Stimulated activated CD4-positive, alpha-beta T cell treated with anti-CD3 and anti-CD28 coated beads, Interleukin-1b, Interleukin-23, amount 100 ng/mL, for 1 hour (primary cell): ENCODE measurements at places on chromosomes 16 and 17.
A peak's percentile ranks its signal among the peaks of the same experiment; 100 is the strongest.

- no peak for DNase-seq
Observed at GRCh38 chr17:64767269-64767997, 105.3 kb upstream of the SMURF2 start.

GRCh38 chr17:75511610-75512575, 3.4 kb downstream of the CASKIN2 start:
- no peak for DNase-seq

DNA sequence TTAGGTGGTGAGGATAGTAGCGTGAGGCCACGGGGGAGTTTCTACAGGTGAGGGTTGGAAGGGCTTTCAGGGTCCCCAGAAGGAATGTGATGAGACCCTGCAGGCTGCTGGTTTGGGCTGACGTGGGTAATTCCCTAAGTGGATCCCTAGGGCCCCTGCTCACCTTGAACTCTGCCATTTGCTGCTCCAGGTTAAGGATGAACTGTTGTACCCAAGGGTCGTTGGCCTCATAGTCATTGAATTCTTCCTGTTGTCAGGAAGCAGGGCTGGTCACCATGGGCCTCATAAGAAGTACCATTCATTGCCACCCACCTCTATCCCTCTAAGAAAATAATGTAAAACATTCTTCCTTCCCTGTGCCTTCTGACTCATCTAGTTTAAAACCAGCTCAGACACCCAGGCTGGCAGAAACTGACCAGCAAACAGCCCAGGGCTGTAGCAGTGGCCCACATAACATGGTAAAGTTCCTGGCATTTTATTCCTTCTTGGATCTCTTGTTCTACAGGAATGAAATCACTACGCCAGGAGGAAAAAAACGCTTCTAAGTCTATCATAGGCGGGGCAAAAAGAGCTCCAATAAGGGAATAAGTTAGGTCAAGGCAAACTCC, 27.6 kb downstream of the FCSK start:
- DNase-seq, result no peak

GRCh38 chr17:30323895-30324319, 9.9 kb downstream of the TMIGD1 start:
- DNase-seq, result no peak

GRCh38 chr16:31423241-31423640, 4.9 kb downstream of the COX6A2 start:
- DNase-seq, result no peak

DNA sequence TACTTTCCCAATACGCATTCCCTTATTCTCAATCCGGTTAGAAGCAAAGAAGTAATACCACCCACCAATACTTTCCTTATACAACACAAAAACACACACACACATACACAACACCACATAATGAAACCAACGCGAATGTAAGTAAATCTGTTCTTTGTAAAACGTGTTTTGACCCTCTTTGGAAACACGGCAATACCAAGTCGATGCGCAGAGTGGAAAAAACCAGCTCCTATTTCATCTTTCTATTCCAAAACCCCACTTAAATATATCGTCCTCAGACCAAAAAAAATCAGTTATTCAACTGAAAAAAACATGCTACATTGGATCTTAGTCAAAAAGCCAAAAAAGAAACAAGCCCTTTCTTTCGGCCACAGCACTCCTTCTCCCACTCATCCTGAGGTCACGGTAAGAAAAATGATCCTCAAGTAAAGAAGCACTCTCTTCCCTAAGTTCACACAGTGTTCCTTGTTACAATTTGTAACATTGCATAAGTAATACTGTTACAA, 31.0 kb upstream of the ARL4D start:
- DNase-seq, result no peak

DNA sequence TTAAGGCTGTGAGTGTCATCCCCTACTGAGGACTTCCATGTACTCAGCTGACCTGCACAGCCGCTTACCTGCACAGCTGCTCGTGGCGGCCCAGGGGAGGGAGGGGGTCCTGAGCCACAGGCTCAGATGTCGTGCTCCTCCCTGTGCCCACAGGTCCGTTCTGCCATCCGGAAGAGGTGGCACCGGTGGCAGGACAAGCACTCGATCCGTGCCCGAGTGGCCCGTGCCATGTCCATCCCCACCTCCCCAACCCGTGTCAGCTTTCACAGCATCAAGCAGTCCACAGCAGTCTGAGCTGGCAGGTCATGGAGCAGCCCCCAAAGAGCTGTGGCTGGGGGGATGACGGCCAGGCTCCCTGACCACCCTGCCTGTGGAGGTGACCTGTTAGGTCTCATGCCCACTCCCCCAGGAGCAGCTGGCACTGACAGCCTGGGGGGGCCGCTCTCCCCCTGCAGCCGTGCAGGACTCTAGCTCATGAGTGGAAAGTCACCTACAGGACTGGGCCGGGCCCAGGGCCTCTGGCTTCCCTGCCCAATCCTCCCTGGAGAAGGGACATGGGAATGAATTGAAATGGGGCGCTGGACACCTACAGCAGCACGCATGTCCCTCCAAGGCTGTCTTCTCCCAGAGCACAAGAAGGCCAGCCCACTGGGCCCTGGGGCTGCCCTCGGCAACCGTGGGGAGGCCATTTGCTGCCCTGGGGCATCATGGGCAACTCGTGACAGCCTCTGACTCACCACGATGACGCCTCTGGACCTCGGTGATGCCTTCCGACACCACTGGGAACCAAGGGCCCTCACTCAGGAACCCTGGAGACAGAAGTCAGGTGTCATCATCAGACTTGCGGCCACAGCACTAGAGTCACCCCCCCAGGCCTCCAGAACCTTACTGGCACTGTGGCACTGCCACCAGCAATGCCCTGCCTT, 9.9 kb upstream of the SPPL2C start:
- DNase-seq, result no peak

DNA sequence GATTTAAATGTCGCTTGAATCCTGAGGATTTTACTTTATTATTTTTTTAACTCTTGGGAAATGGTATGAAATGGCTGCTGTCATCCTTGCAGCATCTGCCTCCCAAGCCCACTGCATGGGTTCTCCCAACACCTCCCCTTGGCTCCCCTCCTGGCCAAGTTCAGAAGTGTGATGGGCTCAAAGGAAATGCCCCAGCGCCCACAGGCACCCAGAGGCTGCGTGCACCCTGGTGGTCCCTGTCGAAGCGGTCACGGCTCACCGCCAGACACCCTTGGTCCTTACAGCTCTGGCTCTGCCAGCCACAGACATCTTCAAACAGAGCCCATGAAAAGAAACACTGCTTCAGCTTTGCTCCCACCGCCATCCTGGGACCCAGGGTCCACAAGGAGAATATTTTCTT, 334.7 kb downstream of the SOX9 start:
- DNase-seq, result no peak

GRCh38 chr17:62321451-62321850, 58.9 kb upstream of the EFCAB3 start:
- no peak for DNase-seq

GRCh38 chr16:50547340-50548124, 664 bp upstream of the NKD1 start:
- DNase-seq, result peak; percentile 72

DNA sequence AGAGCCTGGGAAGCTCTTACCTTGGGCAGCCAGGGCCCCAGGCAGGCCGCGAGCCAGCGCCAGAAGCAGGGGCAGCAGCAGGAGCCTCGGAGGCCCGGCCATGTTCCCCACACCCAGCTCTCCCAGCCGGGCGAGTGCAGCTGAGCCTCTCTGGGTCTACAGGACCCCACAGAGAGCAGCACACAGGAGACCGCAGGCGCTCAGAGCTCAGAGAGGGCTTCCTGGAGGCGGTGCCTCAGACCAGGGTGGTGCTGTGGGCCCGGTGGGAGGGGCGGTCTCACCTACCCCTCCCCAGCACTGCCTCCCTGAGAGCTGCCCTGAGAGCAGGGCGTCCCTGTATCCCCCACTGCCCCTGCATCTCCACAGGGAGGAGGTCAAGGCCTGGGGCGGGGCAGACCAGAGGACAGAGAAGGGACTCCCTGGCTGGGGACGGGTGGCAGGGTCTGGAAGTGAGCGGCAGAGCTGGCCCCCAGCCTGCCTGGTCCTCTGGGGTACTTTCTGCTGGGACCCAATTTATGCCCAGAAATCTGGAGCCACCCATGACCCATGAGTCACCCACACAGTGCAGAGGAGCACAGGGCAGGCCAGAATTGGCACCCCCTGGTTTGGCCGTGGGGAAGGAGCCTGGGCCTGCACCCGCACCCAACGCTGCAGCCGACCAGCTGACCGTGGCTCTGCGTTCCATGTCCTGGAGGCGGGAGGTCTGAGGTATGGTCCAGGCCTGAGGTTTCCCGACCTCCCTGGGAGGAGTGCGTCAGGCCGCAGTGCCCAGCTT, at the start of gene CD7:
TSS of gene CD7 (minus strand) at position 215 of the 775 bp plus-strand sequence. CDS start at position 102, 113 bp downstream.
- DNase-seq, result no peak

GRCh38 chr16:82421851-82422250, 204.9 kb upstream of the CDH13 start:
- no peak for DNase-seq

GRCh38 chr17:45852535-45853297, 8.0 kb downstream of the SPPL2C start:
- DNase-seq, result peak; percentile 41

DNA sequence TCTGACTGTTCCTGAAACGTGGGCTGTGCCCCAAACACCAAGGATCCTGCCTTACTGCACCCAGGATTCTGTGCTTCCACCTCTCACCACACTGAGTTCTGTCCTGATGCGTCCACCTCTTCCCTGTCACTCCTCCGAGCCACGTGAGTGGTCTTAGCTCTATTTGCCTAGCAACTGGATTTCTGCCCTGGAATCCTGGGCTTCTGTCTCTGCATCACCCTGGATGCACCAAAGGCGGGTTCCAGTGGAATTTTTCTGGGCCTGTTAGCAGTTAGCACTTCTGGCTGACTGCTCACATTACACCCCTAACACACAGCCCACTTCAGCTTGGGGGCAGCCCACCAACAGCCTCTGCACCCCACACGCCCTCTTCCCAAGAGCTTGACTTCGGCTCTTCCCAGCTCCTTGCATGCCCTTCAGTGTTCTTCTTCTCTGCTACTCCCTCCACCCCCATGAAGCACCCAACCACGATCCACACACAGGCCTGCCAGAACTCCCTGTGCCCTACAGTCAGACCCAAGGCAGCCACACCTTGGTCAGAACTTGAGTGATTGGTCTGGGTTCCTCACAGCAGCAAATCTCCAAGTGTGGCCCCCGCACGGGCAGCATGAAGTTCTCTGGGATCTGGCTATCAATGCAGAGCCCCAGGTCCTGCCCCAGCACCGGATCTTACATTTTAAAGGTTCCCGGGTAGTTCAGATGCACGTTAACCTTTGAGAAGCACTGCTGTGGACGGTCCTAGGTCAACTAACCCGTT, 129.8 kb upstream of the RCVRN start:
- DNase-seq, result no peak

DNA sequence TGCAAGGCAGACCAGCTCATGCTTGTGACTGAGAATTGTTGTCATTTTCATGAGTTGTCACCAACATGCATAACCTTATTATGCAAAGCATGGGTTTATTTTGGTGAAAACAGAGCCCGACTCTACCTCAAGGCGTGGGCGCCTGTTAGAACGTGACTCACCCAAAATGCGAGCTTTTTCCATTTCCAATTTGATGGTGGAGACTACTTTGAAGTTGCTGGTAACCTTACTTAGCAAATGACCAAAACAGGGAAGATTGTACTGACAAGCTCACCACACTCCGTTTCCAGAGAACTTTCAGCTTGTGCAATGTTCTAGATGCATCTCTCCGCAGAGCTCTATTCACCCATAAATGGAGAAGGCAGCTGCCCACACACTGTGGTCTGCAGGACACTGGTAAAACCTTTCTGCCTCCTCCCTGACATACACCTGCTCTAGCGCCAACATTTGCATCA, 284.5 kb downstream of the MAF start:
- DNase-seq, result no peak

- no peak for DNase-seq
Observed at GRCh38 chr16:69064764-69065313, 40.6 kb upstream of the HAS3 start.

DNA sequence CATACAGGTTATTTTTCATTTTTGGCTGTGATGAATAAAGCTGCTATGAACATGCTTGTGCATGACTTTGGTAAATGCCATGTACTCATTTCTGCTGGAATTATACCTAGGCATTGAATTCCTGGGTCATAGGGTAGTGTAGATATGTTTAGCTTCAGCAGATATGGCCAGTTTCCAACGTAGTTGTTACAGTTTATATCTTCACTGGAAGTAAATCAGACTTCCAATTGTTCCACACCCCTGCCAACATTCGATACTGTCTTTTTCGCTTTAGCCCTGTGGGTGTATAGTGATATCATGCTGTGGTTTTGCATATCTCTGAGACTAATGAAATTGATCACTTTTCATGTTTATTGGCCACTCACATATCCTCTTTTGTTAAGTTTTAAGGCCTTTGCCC, 50.4 kb downstream of the ARHGAP27 start:
- DNase-seq, result no peak

DNA sequence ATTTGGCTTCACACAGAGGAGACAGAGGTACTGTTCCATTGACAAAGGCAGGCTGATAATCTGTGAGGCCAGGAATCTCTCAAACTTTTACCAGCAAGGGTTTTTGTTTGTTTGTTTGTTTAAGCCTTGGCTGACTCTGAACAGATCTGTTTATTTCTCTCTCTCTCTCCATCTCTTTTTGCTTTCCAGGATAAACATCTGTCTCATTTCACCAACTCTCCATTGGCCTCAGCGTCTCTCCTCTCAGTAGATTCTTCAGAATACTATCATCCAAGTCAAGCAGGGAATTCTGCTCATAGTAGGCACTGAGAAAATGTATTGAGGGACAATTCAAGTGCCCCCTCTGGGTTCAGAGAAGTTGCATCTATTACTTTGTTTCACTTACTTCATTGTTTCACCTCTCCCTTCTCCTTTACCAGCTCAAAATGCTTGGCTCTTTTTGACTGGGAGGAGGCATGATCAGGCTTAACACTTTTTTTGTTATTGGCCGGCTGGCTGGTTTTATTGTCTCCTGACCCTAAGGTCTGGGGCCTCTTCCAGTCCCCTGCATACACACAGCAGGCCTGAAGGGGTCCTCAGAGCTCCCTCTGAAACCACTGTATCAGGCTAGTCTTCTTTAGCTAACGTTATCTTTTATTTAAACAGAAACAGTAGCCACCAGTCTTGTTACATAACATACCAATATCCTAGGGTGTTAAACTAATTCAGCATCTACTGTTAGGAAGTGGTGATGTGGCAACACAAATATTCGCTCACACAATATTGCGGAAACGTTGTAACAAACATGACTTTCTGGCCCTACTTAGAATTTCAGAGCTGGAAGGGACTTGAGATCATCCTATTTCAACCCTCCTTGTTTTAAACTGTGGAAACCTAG, 2.0 kb upstream of the YPEL2 start:
- no peak for DNase-seq

GRCh38 chr17:46157443-46158062, 35.7 kb downstream of the KANSL1 start:
- no peak for DNase-seq
